ENCODE measurements at places on chromosomes 5 and 9.

DNA sequence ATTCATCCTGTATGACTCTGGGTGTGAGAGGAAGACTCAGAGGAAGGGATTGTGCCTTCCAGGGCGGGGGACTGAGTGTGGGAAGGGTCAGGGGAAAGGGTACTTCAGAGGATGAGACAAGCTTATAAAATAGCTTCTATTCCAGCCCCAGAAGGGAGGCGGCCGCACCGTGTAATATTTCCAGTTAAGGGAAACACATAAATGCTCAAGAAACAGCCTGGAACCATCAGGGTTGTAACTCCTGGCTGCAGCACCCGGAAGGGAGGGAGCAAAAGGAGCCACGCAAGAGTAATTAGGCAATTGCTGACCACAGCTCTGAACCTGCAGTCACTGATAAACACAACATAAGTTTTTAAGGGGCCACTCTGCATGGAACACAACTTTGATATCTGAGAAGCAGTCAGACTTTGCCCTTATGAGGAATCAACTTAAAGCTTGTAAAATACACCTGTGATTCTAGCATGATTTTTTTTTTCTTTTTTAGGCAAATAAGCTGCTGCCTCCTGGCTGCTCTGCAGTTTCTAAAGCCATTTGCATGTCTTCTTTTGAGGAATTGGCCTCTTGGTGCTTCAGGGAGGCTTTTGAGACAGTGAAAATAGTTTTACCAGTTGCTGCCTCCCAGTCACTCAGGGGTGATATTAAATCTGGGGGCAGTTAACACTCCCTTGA is 382.7 kb downstream of the ENC1 start:
- DNase-seq: no peak

- no peak for DNase-seq
Measured at GRCh38 chr5:142324136-142324870, 518 bp downstream of the SPRY4 start.

- DNase-seq: no peak
Measured at GRCh38 chr9:84174486-84174885, 166.1 kb downstream of the SLC28A3 start.

- no peak for DNase-seq
Measured at GRCh38 chr9:75669721-75670120, 220.8 kb upstream of the PCSK5 start.

GRCh38 chr9:135501261-135502167 is 1.0 kb downstream of the MRPS2 start:
- DNase-seq: no peak

GRCh38 chr9:70136632-70137031 is 93.0 kb downstream of the MAMDC2 start:
- no peak for DNase-seq

DNA sequence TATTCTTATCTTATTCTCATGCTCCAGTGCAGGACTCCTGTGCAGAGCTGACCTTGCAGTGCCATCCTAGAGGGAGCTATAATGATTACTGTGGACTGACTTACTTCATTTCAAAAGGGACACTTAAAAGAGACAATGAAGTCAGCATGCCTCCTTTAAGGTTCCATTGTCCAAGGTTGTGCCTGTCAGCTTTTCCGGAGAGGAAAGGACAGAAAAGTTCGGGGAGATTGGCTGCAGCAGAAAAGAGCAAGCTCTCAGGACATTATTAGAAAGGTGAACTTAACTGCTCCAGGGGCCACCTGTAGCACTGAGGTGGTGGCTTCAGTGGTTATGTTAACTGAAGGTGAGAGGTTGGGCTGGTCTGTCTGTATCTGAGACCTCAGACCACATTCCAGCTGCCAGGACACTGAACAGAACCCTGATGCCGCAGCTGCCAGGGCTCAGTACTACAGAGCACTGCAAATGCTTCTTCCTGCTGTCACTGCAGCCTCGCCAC is 112.9 kb downstream of the ST8SIA4 start:
- DNase-seq: no peak

All from stimulated activated CD8-positive, alpha-beta memory T cell treated with anti-CD3 and anti-CD28 coated beads, Interleukin-7, amount 100 ng/mL, for 48 hours (primary cell).